ENCODE measurements at places on chromosomes 12 and 14. TPM values are rescaled to one million over a fixed set of nuclear protein-coding genes. Genes with fewer than 3 reads are reported as not detected.

Gene CCDC175
- total RNA-seq: not detected

Gene RPL10L
- total RNA-seq: not detected

DNA sequence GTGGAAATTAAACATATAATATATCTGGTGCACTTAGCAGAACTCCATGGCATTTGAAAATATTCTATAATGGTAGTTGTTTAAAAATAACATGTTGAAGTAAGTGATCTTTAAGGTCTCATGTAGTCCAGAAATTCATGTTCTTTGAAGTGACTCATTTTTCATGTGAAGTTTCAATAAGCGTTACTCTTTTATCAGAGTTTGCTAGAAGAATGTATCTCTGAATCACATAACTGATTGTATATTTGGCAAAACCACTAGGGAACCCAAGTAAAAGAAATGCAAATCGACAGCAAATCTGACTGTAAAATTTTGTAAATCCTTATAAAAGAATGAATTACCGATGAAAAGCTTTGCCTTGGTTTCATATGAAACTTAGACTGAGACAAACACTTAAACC, 463.3 kb downstream of the TMTC2 start:
- no peak for DNase-seq

GRCh38 chr12:71349950-71350349, 89.6 kb upstream of the LGR5 start:
- no peak for DNase-seq

- no peak for DNase-seq
Observed at GRCh38 chr12:7116916-7117315, 7.9 kb upstream of the C1RL start.

GRCh38 chr12:111102102-111102739, 181.8 kb upstream of the MYL2 start:
- no peak for DNase-seq
